ENCODE measurements at places on chromosomes 11 and 22. TPM values are rescaled to one million over a fixed set of nuclear protein-coding genes. Genes with fewer than 3 reads are reported as not detected.

GRCh38 chr11:62071408-62071807 is 52.4 kb upstream of the INCENP start:
- ATAC-seq: no peak

GRCh38 chr22:48096411-48096810 is 1334.0 kb downstream of the TBC1D22A start:
- ATAC-seq: no peak

The SMIM35 gene
- total RNA-seq: not detected

DNA sequence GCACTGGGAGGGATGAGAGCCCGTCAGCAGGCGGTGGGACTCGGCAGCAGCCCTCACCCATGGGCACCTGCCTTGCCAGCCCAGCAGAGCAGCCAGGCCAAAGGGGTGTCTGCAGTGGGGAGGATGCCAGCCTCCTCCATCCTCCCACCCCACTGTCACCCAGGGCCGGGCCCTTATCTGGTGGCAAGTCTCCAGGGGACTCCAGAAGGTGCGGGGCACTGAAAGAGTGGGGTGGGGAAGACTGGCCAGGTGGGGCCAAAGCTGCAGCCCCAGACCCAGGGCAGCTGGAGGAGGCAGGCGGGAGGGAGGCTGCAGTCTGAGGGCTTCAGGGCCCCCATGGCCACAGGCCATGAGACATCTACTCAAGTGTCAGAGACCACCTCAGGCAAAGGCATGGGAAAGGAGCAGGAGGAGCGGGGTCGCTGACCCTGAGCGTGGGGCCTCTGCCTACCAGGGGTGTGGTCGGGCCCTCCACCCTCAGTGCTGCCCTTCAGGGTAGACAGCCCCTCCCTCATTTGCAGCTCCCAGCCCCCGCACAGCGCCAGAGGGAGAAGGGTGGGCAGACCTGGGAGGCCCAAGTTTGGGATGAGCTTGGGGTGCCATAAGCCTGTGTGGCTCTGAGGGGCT is 3.5 kb downstream of the DGCR6L start:
- no peak for ATAC-seq

DNA sequence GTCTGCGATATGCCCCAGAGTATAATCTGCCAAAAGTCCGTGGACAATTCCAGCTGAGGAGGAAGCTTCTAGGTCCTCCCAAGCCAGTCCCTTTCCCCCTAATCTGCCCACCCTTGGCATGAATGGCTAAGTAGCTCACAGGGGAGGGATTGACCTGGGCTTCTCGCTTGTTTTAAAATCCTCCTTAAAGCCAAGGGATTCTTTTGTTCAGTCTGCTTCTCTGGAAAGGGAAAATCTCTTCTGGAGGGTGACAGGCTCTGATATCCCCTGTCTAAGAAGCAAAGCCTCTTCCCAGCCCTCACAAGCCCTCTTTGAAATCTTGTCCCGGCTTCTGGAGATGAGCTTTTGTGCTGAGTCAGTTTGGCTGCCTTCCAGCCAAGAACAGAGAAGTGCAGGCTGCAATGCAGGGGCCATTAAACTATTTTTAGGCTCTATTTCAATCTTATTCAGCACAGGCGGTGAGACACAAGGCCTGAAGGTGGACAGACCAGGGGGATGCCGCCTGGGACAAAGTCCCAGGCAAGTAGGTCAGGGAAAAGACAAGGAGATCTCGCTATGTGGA is 23.9 kb downstream of the NEFH start:
- ATAC-seq: no peak

DNA sequence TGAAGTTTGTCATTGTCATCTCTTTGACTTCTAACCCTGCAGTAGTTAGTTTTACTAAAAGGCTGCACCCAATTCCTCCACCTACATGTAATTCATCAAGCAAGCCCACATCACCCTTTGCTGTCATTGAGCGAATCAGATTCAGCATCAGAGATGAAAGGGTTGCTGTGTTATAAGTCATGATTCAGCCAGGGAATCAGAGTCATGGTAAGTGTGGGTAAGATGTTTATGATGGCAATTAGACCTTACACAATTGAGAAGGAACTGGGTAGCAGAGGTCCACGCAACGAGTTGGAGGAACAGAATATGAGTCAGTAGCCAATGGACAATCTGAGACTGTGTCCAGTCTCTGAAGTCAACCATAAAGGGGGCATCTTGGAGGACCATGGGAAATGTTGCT is 162.8 kb upstream of the SNX19 start:
- ATAC-seq: no peak

GRCh38 chr11:84215672-84216071 is 929.5 kb upstream of the CCDC90B start:
- ATAC-seq: no peak

DNA sequence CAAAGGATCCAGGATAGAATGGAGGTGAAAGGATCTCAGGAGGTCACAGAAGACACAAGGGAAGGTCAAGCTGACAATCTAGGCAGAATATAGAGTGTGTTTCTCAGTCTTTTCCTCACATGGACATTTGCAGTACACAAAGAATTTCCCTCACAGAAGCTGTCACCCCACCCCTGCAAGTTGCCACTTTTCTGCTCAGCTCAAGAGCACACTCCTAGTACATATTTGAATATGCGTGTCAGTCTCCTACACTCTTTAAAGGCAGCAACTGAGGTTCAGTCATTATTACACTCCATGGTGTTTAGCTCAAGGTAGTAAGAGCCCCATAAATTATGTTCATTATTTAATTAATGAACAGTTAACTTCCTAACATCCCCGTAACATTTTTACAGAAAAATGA is 59.1 kb downstream of the ETS1 start:
- ATAC-seq: no peak

DNA sequence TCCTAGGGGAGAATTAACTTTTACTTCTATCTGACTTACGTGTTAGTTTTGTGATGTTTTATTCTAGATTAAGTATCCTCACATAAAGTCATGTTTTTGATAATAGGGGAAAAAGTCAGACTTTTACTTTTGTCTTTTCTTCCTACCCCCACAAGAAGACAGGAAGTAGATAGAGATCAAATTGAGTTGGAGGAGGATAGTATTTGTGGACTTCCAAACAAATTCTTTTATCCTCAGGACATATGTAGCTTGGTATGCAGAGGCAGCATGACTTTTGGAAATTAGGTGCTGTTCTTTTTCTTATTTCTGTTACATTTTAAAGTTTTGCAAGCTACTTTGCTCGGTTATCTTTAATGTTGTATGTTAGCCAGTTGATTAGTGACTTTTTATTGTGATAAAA is 61.4 kb downstream of the MTMR3 start:
- no peak for ATAC-seq

The SYT8 gene
- total RNA-seq: not detected

- no peak for ATAC-seq
Measured at GRCh38 chr11:73001615-73002014, 140.5 kb downstream of the FCHSD2 start.

The GSTT2B gene
- not detected for total RNA-seq

The C22orf42 gene
- not detected for total RNA-seq

- ATAC-seq: no peak
Measured at GRCh38 chr11:74147199-74147929, 23.4 kb downstream of the C2CD3 start.

GRCh38 chr22:32411402-32411801 is 645 bp downstream of the RTCB start:
- ATAC-seq: no peak

DNA sequence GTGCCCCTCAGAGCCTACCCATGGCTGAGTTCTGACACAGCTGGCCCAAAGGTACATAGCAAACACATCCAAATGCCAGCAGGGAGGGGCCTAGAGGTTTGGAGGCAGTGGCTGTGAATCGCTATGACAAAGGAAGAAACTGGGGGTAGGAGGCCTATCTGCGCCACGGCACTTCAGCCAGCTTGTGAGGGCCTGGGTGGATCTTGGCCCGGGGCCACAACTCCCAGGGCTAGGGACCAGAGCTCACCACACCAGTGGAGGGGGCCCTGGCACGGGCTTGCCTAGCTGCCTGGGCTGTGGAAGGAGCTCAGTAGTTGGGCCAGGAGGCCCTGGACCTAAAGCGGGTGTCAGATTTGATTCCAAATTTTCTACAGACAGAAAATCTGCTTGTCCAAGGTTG is 9.4 kb upstream of the NAP1L4 start:
- no peak for ATAC-seq

- peak; percentile 83 for ATAC-seq
Measured at GRCh38 chr11:2885678-2886081, at the start of gene CDKN1C. Gene CDKN1C, minus strand, starts transcription at chr11:2885775. Its CDS starts 319 bp downstream, at chr11:2885456.

DNA sequence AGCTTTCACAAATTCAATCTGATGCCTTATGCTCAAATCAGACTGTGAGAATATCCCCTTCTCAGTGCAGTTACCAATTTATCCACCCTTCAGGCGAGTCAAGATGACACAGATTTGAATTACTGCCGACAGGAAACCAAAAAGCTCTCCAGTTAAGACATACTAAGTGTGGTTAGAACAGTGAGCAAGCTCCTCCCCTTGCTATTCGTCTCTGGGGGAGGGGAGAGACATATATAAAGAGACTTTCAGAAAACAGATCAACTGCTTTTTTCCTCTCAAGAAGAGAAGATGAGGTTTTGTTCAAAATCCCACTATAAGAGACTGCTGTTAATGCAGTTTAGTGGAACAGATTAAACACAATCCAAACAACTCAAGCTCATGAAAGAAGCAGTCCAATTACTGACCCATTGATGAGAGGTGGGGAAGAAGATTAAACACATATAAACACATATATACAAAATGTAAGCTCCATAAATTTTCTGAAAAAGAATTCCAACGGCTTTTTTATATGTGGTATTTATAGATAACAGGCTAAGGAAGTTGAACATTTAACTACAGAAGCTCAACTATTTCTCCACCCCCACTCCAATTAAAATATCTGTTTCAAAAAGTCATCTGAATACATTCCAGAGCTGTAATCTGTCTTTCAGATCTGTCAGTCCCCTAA is 102.7 kb downstream of the MRTFA start:
- no peak for ATAC-seq

The UVRAG gene
- 28.1 TPM for total RNA-seq

DNA sequence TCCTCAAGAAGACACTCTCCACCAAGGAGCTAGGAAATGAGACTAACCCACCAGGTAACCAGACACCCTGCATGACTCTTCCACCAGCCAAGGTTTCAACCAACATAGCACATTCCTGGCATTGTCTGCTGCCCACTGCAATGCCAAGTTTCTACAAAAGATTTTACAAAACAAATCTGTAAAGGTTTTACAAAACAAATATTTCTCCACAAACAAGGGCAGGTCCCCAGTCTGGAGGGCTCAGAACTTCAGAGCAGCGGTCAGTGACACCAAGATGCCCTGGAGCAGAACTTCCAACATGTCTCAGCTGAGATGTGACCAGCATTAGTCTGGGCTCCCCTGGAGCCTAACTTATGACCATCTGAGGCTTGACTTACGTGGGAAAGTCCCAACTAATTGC is 14.0 kb downstream of the GALNT18 start:
- ATAC-seq: no peak

GRCh38 chr22:19942157-19943081 is 801 bp upstream of the TXNRD2 start:
- ATAC-seq: peak; percentile 72

GRCh38 chr11:12430351-12430750 is 53.0 kb downstream of the PARVA start:
- no peak for ATAC-seq

GRCh38 chr11:85044911-85045310 is 582.2 kb downstream of the DLG2 start:
- ATAC-seq: no peak

The C1QTNF4 gene
- total RNA-seq: 2.3 TPM

The NEFH gene
- 1.2 TPM for total RNA-seq

DNA sequence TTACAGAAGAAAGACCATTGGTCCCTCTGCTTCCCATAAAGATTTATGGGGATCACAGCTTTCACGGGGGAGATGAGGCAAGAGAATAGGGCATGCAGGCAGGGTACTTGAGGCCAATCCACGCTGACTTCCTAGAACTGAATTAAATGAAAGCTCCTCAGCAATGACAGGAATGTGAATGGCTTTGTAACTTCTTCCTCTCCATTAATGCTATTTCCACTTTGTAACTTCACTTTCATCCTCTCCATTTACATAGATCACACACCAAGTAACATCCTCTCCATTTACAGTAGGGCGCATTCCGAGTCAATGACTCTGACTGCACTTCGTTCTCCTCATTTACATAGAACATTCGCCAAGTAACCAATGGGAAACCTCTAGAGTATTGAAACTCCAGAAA is 89.8 kb downstream of the PIWIL4 start:
- ATAC-seq: no peak

GRCh38 chr11:130197386-130198035 is 37.9 kb downstream of the ST14 start:
- ATAC-seq: no peak

DNA sequence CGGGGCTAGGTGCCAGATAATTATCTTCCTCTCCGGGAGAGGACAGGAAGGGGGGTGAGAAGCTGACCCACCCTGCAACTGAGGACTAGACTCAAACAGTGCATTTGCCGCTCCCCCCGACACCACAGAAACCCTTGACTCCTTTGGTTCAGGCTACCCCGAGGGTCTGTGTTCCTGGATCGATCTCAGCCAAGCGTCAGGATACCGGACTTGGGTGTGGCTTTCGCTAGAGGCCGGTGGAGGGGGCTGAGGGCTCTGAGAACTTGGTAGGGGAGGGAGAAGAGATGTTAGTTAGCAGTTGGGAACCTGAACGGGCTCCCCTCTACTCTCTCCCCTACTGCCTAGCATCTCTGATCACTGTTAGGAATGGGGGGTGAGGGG is 840 bp downstream of the SEZ6L start:
- ATAC-seq: no peak

The ACTN3 gene
- not detected for total RNA-seq

- no peak for ATAC-seq
Measured at GRCh38 chr11:17575431-17576425, 28.7 kb downstream of the OTOG start.

The MN1 gene
- 13.4 TPM for total RNA-seq

GRCh38 chr11:63530021-63530420 is 6.6 kb upstream of the PLAAT4 start:
- no peak for ATAC-seq

The RFPL2 gene
- 0.15 TPM for total RNA-seq

The SCGB1A1 gene
- total RNA-seq: not detected

The CASP5 gene
- not detected for total RNA-seq

The NNMT gene
- total RNA-seq: 39.4 TPM

DNA sequence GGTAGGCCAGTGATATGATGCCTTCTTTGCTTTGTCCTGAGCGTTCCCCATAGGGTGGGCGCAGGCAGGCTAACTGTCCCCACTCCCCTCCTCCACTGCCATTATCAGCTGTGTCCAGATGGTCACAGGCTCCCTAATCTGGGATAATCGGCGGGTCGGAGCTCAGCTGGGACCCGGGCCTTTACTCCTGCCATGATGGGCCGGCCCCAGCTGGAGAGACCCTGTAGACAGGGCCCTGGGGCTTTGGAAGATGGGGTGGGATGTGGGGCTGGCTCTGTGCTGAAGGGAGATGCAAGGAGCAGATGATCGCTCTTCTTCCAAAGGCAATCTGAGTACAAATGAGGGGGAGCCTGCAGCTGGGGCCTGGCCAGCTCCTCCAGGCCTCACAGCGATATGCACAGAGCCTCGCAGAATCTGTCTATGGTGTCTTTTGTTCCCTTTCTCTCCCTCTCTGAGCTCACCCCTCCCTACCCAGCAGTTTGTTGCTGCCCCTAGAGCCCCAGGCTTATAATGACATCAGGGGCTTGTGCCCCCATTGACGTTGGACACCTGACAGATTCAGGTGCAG is 11.9 kb downstream of the KLHL35 start:
- no peak for ATAC-seq

Data from gastroesophageal sphincter (tissue), 4 donors.